ENCODE measurements at places on chromosomes 4 and X.

- DNase-seq: no peak
Observed at GRCh38 chr4:138910195-138910913, 105.2 kb upstream of the NOCT start.

DNA sequence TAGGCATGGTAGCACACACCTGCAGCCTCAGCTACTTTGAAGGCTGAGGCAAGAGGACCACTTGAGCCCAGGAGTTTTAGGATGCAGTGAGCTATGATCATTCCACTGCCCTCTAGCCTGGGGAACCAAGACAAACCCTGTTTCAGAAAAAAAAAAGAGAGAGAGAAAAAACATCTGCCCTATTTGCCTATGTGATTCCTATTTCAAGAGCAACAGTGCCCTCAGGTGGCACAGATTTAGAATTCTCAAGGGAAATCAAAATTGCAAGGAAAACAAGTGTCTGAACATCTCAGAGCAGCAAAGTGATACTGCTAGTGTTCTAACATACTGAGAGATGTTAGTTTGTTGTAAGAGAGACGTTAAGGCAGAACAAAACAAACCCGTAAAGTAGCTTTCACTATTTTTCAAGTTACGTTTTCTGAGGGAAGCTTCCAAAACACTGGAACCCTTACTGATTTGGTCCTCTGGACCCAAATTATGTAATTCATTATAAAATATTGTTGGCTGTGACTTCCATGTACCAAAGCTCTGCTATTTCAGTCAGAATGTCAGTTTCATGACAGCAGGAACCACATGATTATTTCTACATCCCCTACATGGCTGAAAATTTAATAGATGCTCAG is 7.9 kb downstream of the BDH2 start:
- peak; percentile 25 for DNase-seq

- DNase-seq: no peak
Observed at GRCh38 chr4:7774301-7775294, 165.1 kb downstream of the AFAP1 start.

- no peak for DNase-seq
Observed at GRCh38 chr4:121726642-121727268, 30.0 kb upstream of the ANXA5 start.

- DNase-seq: no peak
Observed at GRCh38 chr4:18075823-18076433, 54.4 kb upstream of the LCORL start.
